D721Med (cell line): ENCODE measurements at places on chromosomes 11 and 22.

DNA sequence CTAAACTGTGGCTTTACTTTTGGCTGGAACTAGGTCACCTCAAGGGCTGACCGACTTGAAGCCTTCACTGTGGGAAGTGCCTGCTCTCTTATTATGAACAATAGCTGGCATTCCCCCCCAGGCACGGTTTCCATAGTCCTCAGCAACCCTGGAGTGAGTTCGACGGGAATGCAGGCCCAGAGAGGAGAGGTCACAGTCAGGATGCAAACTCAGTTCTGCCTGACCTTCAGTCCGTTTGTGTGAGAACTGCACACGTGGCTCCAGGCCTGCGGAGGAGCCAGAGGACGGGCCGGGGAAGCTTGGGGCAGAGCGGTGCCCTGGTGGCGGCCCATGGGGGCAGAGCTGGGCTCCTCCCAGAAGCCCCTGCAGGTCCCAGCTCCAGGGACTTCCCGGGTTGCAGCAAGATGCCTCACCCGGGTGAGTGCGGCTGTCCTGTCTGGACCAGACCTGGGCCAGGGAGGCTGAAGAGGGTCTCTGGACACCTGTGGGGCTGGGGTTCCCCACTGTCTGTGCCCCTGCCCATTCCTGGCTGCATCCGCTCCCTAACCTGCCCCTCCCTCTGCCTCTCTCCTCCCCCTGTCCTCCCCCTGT lies 17.2 kb downstream of the SLC25A18 start:
- no peak for DNase-seq

DNA sequence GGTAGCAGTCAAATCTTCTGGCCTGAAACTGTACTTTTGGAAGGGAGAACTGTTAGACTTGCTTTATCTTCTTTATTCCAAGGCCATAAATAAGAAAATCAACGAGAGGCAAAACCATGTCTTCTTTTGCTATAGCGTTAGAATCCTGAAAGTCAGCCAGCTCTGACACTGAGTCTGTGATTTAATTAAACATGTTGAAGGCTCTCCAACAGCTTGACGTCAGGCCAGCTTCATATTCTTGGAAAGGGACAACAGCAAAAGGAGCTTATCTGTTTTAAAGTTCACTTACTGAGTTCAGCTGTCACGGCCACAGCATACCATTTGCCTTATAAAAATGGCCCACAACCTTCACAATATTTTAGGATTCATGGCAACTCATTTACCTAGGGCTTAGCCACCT lies 131.0 kb upstream of the LDLRAD3 start:
- no peak for DNase-seq

DNA sequence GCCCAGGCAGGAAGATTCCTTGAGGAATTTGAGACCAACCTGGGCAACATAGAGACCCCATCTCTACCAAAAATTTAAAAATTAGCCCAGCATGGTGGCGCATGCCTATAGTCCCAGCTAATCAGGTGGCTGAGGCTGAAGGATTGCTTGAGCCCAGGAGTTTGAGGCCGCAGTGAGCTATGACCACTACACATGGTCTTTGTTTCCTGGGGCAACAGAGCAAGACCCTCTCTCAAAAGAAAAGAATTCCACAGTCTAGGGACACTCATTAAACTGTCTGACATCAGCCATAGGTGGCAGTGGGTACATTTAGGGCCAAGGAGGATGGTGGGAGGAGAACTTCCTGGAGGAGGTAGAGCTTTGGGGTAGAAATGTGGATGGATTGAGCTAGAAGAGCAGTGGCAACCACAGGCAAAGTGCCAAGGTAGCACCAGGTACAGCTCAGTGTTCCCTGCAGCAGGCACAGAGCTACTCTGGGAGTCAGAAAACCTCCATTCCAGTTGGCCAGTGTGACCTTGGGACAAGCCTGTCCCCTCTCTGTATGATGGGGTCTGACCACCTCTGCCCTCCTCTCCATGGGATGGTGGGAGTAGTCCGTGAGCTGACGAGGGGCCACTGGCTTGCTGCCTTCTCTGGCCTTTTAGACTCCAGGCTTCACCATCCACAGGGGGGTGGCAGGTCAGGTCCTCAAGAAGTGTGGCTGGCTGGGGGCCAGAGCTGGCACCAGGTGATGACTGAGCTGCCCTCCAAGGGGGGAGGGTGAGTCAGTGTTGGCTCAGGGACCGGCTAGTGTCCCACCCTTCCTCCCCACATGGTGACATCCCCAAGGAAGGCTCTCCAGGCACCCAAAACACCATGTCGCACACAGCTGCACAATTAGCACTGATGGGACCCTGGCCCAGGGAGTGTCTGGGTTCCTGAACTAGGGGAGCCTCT lies 3.7 kb upstream of the CLCF1 start:
- DNase-seq = no peak

- DNase-seq = no peak
Measured at GRCh38 chr11:18243783-18244362, 4.6 kb downstream of the SAA2 start.

- DNase-seq = no peak
Measured at GRCh38 chr11:8544807-8545206, 49.2 kb downstream of the STK33 start.

GRCh38 chr11:34213366-34213765 lies 107.9 kb downstream of the NAT10 start:
- DNase-seq = no peak

DNA sequence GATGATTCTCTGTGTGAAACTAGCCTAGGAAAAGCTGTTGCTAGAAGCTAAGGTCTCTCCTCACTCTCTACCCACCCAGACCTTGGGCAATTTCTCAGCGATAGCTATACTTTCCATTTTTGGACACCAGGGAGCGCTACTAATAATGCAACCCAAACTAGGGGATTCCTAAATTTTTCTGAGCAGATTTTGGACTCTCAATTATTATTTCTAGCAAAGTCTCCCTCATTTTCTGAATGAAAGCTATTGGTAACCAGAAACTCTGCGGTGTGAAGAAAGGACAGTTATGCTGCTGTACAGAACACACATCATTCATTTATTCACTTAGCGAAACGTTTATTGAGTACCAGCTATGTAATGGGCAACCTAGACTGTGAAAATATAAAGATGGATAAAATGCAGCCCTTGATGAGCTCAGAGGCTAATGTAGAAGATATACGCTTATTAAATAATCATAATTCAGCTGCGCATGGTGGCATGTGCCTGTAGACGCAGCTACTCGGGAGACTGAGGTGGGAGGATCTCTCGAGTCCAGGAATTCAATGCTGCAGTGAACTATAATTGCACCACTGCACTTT lies 6.1 kb upstream of the STIM1 start:
- DNase-seq = no peak
